Caudate nucleus (tissue), 63 donors: ENCODE measurements at places on chromosomes 3 and 15.

DNA sequence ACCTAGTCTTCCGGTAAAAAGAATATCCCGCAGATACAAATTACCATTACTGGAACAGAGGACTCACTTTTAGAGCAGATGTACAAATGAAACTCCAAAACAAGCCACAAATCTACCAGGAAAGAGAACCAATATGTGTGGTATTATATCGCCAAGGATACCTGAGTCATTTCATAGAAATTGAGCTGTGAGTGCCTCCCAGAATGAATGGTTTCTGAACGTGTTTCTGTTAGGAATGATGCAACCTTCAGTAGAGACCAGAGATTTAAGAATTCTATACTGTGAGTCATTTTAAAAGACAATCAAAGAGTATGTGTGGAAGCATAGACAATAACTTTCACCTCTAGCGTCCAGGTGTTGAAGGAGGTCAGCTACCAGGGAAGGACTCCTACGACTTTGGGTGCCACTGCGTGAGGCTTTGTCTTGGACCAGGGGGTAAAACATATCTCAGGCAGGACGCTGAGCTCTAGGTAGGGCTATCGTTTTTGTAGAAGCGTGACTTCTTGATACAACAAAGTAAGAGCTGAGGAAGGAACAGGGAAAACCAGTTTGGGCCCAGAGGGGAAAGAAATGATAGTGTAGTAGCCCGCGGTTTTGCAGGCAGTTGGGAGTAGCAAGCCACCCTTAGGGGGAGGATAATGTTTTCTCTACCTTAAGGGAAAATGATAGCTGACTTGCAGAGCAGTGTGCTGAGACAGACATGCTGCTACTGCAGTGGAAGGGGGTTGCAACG, 210.4 kb downstream of the TP63 start:
- no peak for DNase-seq

GRCh38 chr3:149506965-149507364, 32.5 kb downstream of the TM4SF4 start:
- DNase-seq = no peak

DNA sequence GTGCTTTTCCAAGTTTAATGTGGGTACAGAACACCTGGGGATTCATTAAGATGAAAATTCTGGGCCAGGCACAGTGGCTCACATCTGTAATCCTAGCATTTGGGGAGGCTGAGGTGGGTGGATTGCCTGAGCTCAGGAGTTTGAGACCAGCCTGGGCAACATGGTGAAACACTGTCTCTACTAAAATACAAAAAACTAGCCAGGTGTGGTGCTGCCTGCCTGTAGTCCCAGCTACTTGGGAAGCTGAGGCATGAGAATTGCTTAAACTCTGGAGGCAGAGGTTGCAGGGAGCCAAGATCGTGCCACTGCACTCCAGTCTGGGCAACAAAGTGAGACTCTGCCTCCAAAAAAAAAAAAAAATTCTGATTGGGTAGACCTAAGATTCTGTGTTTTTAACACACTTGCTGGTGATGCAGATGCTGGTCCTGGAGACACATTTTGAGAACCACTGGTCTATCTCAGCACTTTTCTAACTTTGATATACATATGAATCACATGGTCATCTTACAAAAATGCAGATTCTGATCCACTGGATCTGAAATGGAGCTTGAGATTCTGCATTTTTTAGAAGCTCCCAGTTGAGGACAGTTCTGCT, 223.8 kb upstream of the SATB1 start:
- no peak for DNase-seq

- peak; percentile 36 for DNase-seq
These were observed 309.7 kb downstream of the LSAMP start for GRCh38 chr3:116135457-116136085.

GRCh38 chr15:90902840-90903732, at the start of gene MAN2A2:
Gene MAN2A2, plus strand, starts transcription at chr15:90903302. Its CDS starts 906 bp downstream, at chr15:90904208.
- DNase-seq = no peak

DNA sequence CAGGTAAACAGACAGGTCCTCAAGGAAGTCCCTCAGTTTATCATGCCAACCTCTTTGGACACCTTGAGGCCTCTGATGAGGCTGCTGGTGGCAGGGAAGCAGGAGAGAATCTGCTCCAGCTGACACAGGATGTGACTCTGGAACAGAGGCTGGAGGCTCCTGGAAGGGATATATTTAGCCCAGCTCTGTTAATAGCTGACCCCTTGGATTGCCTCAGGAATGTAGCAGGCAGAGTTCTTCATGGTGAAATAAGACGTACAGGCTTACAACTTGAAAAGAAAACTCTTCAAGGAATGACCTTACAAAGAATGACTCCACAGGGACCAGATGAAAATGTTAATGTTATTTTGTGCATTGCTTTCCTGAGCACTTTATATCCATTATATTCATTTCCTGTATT, 90.5 kb downstream of the AQP9 start:
- no peak for DNase-seq

DNA sequence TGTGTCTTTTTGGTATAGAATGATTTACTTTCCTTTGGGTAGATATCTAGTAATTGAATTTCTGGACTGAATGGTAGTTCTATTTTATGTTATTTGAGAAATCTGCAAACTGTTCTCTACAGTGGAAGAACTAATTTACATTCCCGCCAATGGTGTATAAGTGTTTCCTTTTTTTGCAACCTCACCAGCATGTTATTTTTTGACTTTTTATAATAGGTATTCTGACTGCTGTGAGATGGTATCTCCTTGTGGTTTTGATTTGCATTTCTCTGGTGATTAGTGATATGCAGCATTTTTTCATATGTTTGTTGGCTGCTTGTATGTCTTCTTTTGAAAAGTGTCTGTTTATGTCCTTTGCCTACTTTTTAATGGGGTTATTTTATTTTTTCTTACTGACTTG, 607.2 kb downstream of the OTOL1 start:
- no peak for DNase-seq

DNA sequence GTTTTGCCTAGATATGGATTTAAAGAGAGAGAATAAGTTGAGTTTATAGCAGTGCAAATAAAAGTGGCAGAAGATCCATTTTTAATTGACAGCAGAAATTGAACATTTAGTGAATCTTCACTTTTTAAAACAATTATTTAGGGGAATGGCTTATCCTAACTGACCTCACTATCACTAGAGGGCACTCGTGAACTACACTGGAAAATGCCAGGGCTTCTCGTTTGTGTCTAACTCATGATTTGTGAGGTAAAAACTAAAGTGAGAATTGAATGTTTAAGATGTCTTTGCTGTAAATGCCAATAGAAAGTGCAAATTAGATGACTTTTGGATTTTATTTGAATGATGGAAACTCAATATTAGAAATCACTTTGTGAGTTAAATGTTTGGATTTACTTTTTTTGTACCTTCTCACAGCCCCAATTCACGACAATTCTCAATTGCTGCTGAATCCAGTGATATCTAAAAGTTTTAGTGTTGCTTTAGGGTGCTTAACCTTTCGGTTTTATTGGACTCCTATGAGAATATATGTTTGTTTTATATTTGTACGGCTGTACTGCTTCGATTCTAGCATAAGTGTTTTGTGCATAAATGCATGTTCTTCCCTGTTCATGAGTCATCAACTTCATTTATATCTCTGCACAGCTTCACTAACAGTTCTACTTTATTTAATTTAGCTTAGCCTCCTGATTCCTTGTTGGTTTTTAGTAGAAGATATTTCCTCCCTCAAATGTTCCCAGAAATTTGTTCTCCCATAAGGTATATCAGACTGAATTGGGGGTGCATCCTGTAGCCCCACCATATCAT, 462.1 kb downstream of the MFSD1 start:
- no peak for DNase-seq

DNA sequence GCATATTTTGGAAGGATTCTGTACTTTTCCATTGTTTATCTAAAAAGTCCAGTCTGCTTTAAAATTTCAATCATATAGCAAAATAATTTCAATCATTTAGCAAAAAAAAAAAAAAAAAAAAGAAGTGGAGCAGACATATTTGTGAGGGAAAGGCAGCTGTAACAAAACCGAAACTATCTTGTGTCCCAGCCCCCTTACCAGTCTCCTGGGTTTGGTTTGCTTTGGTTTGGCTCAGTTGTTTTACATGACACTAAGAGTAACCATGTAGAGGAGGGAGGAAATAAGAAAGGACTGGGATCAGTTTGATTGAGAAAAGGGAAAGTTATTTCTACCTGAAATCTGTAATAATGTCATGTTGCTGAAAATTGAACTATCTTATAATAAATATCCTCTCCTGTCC, 158.8 kb upstream of the GADL1 start:
- DNase-seq = no peak

DNA sequence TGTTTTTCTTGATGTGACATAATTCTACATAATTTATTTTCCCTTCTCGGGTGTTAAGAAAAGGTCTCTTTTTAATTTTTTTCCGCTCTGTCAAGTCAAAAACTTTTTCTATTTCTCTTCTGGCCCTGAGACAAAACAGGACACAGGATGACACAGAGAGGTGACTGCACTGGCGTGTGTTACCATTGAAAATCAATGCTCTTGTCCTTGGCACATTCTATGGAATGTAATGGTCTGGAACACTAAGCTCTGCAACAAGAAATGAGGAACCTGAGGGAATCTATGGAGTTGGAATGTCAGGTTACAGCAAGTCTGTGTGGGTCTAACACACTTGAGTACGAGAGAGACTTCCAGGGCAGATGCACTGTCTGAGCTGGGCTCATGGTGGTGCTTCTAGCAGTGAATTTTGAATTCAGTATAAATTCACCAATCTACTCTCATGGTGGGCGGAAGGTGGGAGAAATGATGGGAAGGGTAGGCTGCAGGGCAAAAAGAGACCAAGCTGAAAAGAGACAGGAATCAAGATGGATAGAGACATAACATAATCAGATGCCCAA, 508.3 kb downstream of the TUSC7 start:
- no peak for DNase-seq
